Stimulated activated CD4-positive, alpha-beta T cell treated with anti-CD3 and anti-CD28 coated beads, Interleukin-12 subunit alpha, Interleukin-12 subunit beta, amount 100 ng/mL, for 4 hours (primary cell): ENCODE measurements at places on chromosomes 13 and 19.

DNA sequence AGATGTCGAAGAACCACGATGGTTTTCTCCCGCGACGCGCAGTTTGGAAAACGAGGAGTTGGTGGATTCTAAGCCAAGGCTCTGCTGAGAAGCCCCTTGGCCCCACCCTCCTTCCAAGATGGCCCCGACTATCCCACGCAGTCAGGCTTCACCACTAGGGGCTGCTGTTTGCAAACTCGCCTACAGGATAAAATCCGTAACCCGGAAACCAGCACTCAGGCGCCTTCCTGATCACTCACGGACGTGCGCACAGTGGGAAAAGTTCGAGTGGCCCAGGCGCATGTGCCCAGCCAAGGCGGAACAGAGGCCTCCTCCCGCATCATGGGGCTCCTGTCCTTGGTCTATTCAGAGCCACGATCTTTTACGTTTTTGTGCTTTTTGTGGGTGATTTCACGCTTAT is 19.2 kb upstream of the UQCR11 start:
- peak; percentile 43 for DNase-seq

DNA sequence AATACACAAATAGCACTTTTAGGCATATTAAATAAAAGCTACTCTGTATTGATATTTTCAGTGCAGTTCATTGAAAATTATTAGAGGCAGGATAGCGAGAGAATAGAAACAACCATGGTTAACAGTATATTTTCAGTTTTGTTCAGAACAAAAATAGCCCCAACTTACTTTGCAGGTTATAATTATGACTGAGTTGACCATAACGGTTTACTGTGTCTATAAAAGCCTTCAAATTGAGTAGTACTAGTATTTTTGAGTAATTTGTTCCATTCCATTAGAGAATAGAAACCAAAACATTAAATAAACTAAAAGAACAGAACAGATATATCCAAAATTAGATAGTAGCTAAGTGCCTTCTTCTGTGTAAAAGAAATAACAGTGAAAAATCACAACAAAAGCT is 1108.4 kb upstream of the PCDH20 start:
- DNase-seq, result no peak

GRCh38 chr13:32124743-32125142 is 93.2 kb downstream of the FRY start:
- DNase-seq, result no peak

DNA sequence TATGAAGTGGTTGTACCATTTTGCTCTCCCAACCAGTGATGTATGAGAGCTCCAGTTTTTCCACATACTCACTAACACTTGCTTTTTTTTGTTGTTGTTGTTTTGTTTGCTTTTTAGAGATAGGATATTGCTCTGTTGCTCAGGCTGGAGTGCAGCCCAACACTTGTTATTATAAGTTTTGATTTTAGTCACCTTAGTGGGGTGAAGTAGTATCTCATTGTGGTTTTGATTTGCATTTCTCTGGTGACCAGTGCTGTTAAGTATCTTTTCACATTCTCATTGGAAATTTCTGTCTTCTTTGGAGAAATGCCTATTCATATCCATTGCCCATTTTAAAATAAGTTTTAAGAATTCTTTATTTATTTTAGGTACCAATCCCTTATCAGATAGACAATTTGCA is 31.3 kb downstream of the CYP4F22 start:
- DNase-seq, result no peak

DNA sequence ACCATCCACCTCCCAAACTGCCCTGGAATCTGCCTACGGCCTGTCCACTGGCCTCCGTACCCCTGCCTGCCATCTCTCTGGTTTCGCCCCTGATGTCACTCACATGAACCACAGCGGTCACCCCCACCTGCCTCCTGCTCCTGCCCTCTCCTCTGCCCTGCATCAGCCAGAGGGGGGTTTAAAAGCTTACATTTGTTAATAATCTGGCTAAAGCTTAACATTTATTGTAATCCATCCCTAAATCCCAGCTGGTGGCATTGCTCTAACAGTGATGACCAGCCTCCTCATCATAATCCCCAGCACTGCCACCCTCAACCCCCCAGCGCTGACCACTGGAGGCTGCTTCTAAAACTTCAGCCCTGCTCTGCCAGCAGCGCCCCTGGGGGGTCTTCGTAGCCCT is 38.9 kb downstream of the DNM2 start:
- no peak for DNase-seq

- no peak for DNase-seq
These were observed 9.3 kb downstream of the ZNF582 start for GRCh38 chr19:56383826-56384605.

- no peak for DNase-seq
These were observed 16.5 kb upstream of the NANOS2 start for GRCh38 chr19:45931055-45931454.

- no peak for DNase-seq
These were observed 12.2 kb upstream of the HTR2A start for GRCh38 chr13:46909042-46909441.

GRCh38 chr13:111610879-111611278 is 290.4 kb downstream of the TEX29 start:
- DNase-seq, result no peak

DNA sequence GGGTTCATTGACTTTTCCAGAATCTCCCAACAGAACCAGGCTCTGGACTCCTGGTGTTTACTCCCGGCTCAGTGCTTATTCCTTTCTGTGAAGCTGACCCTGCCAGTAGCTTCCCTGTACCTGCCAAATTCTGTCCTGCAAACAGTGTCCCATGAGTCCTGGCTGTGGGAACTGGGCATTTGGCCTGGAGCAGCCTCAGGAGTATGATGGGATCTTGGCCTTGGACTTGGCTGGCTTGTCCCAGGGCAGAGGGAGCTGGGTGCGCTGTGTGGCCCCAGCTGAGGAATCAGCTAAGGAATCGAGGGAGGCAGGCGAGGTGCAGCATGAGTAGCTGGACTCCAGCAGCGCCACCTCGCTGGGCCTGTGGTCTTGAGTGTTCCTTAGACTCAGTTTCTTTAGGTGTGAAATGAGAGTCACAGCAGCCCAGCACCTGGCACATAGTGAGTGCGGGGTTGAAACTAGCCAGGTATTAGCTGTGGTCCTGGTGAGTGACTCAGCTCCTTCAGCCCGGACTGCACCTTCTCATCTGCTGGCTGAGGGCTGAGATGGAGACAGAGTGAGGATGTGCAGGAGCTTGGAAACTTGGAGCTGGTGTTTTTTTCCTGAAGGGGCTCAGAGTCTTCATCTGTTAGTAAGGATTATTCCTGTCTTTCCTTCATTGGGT is 10.4 kb downstream of the CLASRP start:
- DNase-seq, result no peak

- DNase-seq, result peak; percentile 42
These were observed 386 bp downstream of the GIPR start for GRCh38 chr19:45668342-45668871.

- DNase-seq, result no peak
These were observed 71.8 kb downstream of the TRPM4 start for GRCh38 chr19:49229416-49229815.

GRCh38 chr19:44680536-44680935 is 9.3 kb downstream of the CEACAM19 start:
- no peak for DNase-seq

DNA sequence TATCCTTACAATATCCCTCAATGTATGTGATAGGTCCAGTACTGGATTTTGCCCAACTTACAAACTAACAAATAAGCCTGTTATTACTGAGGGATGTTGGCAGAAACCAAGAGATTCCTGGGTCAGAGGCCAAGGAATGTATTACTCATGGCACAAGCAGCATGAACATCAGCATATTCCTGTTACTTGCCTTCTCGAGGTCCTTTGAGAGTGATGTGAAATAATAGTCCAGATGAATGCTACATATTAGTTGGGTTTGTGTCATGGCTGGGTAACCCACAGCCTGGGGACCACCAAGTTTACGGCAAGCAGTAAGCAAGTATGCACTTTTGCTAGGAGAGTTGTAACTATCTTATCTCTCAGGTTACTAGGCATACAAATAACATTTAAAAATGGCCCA is 384.5 kb upstream of the GPC6 start:
- DNase-seq, result no peak

DNA sequence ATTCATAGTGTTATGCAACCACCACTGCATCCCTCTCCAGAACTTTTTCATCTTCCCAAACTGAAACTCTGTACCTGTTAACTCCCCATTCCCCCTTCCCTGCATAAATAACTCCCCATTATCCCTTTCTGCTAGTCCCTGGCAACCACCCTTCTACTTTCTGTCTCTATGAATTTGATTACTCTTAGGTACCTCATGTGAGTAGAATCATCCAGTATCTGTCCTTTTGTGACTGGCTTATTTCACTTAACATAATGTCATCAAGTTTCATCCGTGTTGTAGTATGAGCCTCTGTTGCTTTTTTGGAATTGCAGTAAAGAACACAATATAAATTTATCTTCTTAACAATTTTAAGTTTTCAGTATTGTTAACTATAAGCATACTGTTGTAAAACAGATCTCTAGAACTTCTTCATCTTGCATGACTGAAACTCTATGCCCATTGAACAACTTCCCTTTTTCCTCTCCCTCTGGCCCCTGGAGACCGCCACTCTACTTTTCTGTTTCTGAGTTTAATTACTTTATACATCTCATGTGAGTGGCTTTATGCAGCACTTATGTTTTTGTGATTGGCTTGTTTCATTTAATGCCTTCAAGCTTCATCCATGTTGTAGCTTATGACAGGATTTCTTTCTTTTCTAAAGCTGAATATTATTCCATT is 87.3 kb upstream of the ABCC4 start:
- DNase-seq, result no peak

GRCh38 chr13:40456979-40457553 is 209.4 kb downstream of the FOXO1 start:
- no peak for DNase-seq

GRCh38 chr19:19425170-19425875 is 19.8 kb downstream of the GATAD2A start:
- DNase-seq, result no peak

- DNase-seq, result no peak
These were observed 415.2 kb upstream of the SGCG start for GRCh38 chr13:22765547-22765946.

- no peak for DNase-seq
These were observed 5.1 kb downstream of the IGFLR1 start for GRCh38 chr19:35736913-35737886.

- no peak for DNase-seq
These were observed 47.4 kb upstream of the MYCBP2 start for GRCh38 chr13:77374339-77374738.
